Thymus (tissue), 14 donors: ENCODE measurements at places on chromosomes 11 and 22.

GRCh38 chr22:44209343-44209742, 28.6 kb downstream of the PARVG start:
- DNase-seq, result no peak

- no peak for DNase-seq
Observed at GRCh38 chr11:132075447-132075846, 705.0 kb downstream of the NTM start.

- DNase-seq, result no peak
Observed at GRCh38 chr11:119999220-119999619, 138.7 kb downstream of the TRIM29 start.

DNA sequence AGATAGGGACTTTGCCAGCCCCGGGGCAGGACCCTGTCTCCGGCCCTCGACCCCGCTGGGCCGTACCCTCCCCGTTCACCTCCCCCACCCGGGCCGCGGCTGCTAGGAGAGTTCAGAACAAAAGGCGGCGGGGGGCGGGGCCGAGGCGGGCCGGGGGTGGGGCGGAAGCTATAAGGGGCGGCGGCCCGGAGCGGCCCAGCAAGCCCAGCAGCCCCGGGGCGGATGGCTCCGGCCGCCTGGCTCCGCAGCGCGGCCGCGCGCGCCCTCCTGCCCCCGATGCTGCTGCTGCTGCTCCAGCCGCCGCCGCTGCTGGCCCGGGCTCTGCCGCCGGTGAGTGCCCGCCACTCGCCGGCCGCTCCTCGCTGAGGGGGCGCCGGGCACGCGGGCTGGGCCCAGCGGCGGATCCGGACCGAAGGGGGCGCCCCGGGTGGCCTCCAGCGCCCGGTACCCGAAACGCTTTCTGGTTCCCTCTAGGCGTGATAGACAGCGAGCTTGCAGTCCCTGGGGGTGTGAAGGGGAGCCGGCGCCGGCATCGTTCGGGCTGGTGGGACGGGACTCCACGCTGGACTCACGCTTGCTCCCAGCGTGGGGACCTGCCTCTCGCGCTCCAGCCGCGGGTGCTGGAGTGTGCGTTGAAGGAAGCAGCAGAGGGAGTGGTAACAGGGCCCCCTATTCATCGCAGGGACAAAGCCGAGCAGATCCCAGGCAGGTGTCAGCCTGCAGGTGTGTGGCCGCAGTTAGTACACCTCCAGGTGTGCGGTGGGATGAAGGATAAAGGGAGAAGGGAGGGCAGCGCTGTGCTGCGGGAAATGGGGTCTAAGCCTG, at the start of gene MMP11:
Gene MMP11 (plus strand): TSS at position 201 of the 825 bp plus-strand sequence. CDS start 22 bp downstream, at position 223.
- DNase-seq, result no peak

DNA sequence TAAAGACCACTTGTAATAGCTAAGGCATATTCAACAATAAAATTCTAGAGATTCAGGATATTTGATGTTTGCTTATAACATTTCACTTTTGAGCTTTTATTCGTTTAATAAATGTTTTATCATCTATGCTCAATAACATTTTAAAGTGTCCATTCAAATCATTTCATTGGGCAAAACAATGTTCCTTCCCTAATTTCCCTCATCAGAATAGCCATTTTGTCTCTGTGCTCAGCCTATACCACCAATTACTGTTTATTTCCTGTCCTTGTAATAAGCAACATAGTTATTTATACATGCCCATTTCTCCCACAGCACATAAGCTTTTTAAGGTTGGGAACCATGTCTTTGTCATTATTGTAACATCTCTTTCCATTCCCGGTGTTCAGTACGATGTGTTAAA, 1.3 kb upstream of the SC5D start:
- DNase-seq, result no peak

DNA sequence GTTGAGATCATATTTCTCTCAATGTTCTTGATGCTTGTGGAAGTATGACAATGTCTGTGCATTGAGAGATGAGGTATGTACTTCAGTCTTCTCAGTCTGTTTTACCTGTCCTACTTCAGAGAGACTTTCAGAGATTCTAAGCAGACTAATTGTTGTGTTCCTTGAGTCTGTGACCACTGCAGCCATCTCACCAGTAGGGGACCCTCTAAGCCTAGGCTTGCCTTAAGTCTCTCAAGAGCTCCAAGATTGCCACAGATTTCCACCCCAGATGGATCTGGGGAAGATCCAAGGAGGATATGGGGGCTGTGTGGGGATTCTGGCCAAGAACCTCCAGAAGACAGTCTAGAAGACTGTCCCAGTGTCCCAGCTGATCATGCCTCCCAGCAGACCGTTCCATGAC, 179.9 kb upstream of the PLET1 start:
- no peak for DNase-seq

DNA sequence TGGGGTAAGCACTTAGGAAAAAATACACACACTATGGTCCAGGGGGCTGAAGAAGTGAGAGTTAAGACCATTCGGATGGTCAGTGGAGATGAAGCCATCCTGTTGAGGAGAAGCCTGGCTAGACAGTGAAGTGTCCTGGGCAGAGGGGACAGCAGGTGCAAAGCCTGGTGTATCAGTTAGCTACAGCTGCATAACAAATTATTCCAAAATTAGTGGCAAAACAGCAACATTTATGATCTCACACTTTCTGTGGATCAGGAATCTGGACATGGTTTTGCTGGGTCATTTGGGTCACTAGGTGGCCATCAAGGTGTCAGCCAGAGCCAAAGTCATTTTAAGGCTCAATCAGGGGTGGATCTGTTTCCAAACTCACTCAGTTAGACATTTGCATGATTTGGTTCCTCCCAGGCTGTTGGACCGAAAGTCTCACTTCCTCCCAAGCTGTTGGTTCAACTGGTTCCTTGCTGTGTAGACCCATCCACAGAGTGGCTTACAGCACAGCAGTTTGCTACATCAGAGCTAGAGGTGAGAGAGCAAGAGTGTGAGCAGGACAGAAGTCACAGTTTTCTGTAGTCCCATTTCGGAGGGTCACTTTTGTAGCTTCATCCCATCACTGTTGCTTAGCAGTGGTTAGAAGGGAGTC, 80.1 kb upstream of the ALX4 start:
- no peak for DNase-seq

GRCh38 chr11:27373856-27374602, 11.0 kb upstream of the CCDC34 start:
- no peak for DNase-seq

- DNase-seq, result no peak
Observed at GRCh38 chr22:26953012-26953883, 295.9 kb downstream of the MIAT start.

- no peak for DNase-seq
Observed at GRCh38 chr11:23112987-23113886, 253.0 kb upstream of the CCDC179 start.

DNA sequence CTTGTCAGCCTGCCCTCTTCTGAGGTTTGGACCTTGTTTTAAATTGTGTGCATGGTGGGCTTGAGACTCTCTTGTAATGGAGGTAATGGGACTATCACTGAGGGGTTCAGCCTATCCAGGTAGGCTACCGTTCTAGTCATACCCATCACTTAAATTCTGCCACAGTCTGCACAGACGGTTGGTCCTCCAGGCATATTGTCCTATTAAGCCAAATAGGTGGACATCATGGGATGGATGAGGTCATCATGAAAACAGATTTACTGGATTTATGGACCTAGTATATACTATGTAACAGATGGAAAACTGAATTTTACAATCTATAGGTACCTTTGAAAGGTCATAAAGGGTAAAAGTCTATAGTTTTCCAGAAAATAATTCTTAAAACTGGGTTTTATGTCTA, 9.1 kb upstream of the RBM4 start:
- DNase-seq, result no peak

DNA sequence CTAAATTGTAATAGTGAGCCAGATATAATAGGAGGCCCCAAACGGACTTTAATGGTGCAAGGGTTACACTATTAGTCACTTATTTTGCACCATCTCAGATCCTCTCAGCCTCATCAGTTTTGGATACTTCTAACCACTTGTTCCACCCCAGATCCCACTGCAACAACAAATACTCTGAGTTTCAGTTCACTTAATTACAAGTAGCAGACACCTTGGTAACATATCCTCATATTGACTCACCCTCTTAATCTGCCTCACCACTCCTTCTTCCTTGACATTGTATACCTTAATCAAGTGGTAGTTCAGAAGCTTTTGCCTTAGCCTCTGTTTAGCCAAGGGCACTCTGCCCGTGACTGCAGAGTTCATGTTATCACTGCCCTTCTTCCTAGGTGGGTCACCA, 256.1 kb upstream of the UBASH3B start:
- no peak for DNase-seq

GRCh38 chr11:22703040-22703439, 36.6 kb downstream of the GAS2 start:
- peak; percentile 9 for DNase-seq

- no peak for DNase-seq
Observed at GRCh38 chr22:43707648-43708047, 104.5 kb downstream of the EFCAB6 start.

DNA sequence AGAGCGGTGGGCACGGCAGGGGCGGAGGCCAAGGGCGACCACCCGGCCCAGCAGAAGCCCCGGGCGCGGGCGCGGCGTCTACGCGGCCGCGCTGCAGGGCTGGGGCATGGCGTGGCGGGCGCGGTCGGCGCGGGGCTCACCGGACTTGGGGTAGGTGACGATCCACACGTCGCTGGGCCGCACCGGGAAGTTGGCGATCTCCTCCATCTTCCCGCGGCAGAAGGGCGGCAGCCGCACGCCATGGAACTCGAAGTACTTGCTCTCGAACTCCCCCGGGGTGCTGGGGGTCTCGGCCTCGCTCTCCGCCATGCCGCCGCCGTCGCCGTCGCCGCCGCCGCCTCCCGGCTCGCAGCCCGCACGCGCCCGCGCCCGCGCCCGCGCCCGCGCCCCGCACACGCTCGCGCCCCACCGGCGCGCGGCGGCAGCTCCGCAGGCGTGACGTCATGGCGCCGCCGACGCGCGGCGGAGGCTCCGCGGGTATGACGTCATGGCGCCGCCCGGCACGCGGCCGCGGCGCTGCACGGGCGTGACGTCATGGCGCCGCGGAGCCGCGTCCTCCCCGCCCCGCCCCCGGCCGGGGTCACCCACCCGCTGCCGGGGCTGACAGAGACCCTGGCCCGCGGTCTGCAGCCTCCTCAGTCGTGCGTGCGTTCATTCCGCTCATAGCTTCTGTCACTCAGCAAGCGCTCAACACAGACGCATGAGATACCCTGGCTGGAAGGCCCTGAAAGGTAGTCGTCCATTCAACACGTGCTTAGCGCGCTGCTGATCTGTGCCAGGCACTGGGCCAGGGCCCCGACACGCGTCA, at the start of gene SULT4A1:
Gene SULT4A1 (minus strand): TSS at position 440 of the 808 bp plus-strand sequence. CDS start 131 bp downstream, at position 309.
- no peak for DNase-seq

DNA sequence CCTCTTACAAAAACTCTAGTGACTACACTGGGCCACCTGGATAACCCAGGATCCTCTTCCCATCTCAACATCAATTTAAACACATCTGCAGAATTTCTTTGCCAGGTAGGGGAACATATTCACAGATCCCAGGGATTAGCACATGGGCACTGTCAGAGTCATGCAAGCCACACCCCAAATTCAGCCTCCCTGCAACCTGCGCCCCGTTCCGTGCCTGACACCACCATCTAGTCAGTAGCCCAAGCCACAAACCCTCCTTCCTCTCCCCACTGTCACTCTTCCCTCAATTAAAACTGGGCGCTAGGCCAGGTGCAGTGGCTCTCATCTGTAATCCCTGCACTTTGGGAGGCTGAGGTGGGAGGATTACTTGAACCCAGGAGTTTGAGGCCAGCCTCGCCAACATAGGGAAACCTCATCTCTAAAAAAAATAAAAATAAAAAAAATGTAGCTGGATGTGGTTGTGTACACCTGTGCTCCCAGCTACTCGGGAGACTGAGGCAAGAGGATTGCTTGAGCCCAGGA, 6.4 kb downstream of the FADD start:
- DNase-seq, result no peak

GRCh38 chr11:79021601-79022000, 419.2 kb downstream of the TENM4 start:
- DNase-seq, result no peak

GRCh38 chr11:116557282-116557681, 215.5 kb downstream of the BUD13 start:
- DNase-seq, result no peak

- peak; percentile 46 for DNase-seq
Observed at GRCh38 chr11:75022759-75023396, 34.1 kb downstream of the NEU3 start.

DNA sequence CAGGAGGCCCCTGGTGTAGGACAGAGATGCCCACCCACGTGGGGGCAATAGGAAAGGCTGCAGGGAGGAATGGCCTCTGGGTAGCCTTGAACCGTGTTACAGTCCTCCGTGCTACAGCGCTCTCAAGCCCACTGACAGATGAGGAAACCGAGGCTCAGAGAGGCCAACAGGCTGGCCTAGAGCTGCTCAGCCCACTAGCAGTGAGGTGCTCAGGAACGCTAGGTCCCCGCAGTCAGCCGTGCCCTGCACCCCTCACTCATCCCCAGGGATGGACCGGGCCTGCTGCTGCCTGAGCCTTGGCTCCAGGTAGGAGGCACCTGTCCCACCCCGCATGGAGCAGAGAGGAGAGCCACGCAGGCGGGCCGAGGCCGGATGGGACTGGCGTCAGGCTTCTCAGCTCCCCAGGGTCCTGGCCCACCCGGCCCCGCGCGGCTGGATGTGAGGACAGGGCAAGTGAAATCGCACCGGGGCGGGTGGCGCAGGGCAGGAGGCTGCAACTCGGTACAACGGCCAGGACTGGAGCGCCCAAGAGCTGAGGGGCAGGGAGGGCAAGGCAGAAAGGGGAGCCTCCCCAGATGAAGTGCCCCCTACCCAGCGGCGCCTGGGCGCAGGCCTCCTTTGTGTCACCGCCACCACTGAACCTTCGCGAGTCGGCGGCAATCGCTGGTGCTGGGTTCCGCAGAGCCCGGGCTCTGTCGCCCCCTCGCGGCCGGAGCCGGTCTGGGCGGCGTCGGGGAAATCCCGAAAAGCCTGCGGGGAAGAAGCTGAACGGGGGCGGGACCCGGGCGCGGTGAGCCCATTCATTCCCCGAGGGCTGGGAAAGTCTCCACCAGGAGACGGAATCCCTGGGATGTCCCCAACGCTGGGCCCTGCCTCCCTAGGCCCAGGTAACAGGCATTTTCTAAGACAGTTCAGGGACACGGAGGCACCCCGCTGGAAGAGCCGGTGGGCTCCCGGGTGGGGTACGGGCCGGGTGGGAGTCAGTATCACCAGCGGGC, 8.4 kb upstream of the SLC2A11 start:
- DNase-seq, result peak; percentile 51

DNA sequence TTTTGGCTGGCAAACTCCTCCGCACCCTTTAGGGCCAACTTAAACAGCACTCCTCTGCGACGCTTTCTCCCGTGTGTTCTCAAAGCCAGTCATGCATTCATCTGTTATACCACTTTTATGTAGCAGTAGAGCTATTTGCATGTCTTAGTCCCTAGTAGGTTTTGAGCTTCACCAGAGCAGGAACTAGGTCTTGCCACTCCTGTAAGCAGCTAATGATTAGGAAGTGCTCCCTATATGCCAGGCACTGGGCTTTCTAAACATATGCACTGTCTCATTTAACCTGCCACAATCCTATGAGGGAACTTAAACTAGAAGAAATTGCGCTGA, 180.8 kb downstream of the DBX1 start:
- no peak for DNase-seq

DNA sequence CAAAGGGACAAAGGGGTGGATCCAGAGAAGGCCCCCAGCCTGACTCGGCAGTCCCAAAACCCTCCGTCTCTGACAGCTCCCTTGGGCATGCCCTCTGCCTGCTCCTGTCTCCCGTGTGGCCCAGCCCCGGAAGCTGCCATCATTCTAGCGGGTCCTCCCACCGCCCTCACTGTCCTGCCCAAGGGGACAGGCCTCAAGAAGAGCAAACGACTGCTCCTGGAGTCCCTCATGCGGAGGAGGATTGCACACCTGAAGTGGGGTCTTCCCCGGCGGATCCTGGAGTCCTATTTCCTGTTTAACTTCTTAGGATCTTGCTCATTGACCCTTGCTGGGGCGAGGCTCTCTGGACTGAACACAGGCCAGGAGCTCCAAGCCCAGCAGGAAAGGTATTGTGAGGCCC, 2.6 kb upstream of the MEI1 start:
- no peak for DNase-seq
